ENCODE measurements at places on chromosomes 7 and 10.

GRCh38 chr10:95756041-95756761 is at the start of gene ENTPD1:
Gene ENTPD1 (plus strand): TSS chr10:95756163. CDS start chr10:95756240, 77 bp downstream.
- DNase-seq, result no peak

GRCh38 chr10:4569151-4569550 is 256.9 kb upstream of the AKR1E2 start:
- DNase-seq, result no peak

- DNase-seq, result no peak
These were observed 319.9 kb downstream of the ARL4A start for GRCh38 chr7:13007331-13007730.

DNA sequence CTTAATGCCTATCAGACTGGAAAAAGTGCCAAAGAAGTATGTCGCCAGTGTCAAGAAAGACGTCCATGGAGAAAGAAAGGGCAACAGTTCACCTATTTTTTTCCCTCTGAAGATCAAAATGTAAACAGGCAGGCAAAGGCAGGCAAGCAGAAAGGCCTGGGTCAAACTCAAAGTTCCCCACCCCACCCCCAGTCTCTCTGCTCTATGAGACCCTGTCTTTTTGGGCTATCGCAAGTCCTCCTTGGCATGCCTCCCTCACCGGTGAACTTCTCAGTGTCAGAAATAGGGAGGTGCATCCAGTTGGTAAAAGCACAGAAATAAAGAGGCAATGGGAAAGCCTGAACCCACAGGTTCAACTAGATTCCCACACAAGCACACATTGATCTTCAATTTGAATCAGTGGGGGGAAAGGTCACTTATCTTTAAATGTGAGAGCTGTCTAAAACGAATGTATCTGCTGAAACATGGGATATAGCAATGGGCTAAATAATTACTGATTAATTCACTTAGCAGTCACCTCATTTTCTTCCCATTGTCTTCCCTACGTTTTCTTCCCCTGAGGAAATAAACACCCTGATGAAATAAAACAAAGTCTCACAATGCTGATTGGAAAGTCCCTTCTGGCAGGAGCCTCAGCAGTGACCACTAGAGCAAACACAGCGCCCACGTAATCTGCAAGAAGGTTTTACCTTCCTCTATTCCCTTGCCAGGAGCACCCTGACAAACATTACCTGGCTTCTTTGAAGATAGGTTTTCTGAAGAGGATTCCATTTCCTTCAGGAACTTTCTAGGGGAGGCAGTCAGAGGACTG is 31.1 kb downstream of the JAZF1 start:
- DNase-seq, result no peak

DNA sequence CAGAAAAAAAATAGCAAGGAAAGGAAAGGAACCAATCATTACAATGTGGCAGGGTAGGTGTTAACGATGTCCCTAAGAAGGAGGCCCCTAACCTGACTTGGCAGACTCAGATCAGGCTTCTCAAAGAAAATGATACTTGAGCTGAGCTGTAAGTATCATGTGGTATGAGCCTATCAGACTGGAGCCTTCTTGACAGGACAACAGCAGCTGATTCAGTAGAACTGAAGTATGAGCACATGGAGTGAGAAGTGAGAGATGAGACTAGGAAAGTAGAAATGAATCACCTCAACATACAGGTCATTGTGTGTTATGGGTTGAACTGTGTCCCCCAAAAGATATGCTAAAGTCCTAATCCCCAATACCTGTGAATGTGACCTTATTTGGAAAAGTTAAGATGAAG is 66.3 kb downstream of the MTERF1 start:
- no peak for DNase-seq

DNA sequence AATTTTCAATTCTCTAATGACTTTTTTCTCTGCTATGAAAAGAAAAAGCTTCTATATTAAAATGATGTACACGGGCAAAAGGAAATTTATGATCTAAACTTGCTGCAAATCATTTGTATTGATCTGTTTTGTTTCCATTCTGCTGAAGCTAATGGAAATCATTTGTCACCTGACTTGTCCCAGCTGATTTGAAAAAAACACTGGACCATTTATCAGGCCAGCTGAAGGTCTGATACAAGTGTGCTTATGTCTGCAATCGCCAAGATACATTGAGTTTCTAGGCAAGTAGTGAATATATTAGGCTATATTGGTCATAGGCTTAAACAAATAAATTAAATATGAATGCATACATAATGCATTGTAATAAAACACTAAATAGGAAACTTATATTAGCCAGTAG is 1309.7 kb downstream of the REEP3 start:
- DNase-seq, result no peak

- DNase-seq, result no peak
These were observed 64.8 kb upstream of the PRKAR2B start for GRCh38 chr7:106979551-106980357.

- no peak for DNase-seq
These were observed 305.3 kb downstream of the PRPF18 start for GRCh38 chr10:13892001-13892491.

GRCh38 chr7:44103566-44103922 is 601 bp upstream of the AEBP1 start:
- no peak for DNase-seq

- DNase-seq, result no peak
These were observed 18.6 kb upstream of the ADGRA1 start for GRCh38 chr10:133069033-133069525.

DNA sequence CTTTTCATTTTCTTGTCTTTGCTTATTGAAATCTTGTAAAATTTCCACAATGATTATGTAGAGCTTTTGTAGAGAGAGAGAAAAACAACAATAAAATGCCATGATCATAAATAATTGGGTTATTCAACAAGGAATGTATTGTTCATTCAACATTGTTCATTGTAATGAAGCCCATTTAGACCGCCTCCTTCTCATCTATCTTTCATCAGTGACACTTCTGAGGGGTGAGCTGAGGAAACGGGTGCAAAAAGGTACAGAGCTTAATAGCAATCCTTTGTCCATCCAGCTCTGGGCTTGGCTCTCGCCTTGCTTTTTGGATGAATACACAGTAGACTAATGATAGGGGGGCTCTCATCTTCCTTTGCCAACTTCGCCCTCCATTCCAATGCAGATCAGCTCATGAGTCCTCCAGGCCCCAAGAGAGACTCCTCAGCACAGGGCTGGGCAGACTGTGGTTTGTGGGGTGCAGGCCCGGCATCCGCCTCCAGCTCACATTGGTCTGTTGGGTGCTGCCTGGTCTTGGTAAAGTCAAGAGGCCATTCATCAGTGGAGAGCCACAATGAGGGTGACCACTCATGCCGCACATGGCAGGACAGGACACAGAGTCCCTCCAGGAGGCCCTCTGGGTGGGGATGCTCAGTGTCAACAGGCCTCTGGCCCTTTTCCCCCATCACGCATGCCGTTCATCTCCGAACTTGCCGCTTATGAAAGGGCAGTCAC is 17.9 kb upstream of the PPA1 start:
- DNase-seq, result no peak

DNA sequence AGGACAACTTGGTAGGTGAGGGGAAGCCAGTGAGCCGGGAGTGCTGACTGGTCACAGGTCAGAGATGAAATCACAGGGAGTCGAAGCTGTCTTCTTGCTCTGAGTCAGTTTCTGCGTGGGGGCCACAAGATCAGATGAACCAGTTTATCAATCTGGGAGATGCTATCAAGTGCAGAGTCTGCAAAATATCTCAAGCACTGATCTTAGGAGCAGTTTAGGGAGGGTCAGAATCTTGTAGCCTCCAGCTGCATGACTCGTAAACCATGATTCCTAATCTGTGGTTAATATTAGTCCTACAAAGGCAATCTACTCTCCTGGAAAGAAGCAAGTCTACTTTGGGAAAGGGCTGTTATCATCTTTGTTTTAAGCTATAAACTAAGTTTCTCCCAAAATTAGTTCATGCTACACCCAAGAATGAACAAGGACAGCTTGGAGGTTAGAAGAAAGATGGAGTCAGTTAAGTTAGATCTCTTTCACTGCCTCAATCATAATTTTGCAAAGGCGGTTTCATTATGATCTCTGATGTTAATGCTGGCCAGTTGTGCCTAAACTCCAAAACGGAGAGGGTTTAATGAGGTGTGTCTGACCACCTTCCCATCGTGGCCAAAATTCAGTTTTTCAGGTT is 8.4 kb upstream of the LMOD2 start:
- no peak for DNase-seq

GRCh38 chr10:119700321-119700954 is 25.4 kb upstream of the INPP5F start:
- DNase-seq, result no peak

DNA sequence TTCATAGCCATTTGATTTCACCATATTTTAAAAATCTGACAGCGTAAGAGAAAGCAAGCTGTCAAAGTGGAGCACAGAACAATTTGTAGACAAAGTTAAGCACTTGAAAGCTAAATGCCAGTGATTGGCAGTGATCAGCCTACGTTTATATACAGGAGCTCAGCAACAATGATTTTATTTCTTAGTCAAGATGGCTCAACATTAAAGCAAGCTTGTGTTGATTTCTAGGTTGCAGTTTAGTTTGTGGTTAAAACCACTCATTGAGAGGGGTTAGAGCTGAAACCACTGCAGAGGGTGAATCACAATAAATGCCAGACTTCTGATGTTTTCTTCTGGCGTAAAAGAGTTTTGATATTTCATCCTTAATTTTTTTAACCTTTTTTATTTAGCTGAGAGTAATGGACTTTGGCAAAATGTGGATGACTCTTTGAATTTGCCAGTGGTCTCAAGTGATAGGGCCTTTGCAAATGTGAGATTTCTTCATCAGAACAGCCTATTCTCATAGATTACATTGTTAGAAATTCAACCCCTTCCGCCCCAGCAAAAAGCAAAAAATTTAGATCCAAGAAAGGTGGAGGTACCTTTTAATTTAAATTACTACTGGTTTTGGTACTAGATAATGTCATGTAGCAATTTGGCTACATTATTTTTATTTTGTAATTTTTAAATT is 73.8 kb downstream of the SHOC2 start:
- DNase-seq, result peak; percentile 31

DNA sequence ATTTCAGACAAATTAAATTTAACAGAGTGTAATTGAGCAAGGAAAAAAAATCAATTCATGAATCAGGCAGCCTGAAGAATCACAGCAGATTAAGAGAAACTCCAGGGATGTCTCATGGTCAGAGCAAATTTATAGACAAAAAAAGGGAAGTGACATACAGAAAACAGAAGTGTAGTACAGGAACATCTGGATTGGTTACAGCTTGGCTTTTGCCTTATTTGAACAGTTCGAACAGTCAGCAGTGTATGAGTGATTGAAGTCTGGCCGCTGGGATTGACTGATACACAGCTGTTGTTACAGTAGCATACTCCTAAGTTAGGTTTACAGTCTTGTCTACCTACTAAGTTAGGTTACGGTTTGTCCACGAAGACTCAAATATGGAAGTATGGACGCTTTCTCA is 255.3 kb downstream of the HPSE2 start:
- no peak for DNase-seq

GRCh38 chr10:27826369-27826768 is 80.8 kb upstream of the MKX start:
- no peak for DNase-seq

- DNase-seq, result no peak
These were observed 42.2 kb upstream of the PDGFA start for GRCh38 chr7:561631-562373.
